Fibroblast of the aortic adventitia (primary cell): ENCODE measurements at places on chromosomes 6 and 20. TPM values are rescaled to one million over a fixed set of nuclear protein-coding genes. Genes with fewer than 3 reads are reported as not detected.
A peak's percentile ranks its signal among the peaks of the same experiment; 100 is the strongest.

The CYP39A1 gene
- 0.63 and 4.7 TPM in 2 replicates for total RNA-seq

The PDE7B gene
- 11.8 and 23.9 TPM in 2 replicates for total RNA-seq

The UST gene
- total RNA-seq = 27.1 and 36.1 TPM in 2 replicates

DNA sequence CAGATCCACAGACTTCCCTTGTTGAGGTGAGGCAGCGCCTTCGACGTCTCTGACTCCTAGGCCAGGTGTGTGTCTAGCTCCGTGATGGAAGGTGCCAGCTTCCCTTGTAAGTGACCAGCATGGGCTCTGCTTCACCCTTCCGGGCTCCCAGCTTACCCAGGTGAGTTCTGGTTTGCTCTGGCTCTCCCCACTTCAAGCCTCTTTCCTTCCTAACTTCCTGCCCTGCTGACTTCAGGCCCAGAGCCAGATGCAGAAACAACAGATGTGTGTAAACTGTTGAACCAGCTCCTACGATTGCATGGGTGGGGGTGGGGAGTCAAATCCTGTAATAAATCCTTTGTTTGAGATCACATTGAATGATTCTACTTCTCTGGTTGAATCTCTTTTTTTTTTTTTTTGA is 51.6 kb upstream of the BMP6 start:
- no peak for DNase-seq

- no peak for DNase-seq
Observed at GRCh38 chr6:138405816-138406413, 1.9 kb downstream of the HEBP2 start.

DNA sequence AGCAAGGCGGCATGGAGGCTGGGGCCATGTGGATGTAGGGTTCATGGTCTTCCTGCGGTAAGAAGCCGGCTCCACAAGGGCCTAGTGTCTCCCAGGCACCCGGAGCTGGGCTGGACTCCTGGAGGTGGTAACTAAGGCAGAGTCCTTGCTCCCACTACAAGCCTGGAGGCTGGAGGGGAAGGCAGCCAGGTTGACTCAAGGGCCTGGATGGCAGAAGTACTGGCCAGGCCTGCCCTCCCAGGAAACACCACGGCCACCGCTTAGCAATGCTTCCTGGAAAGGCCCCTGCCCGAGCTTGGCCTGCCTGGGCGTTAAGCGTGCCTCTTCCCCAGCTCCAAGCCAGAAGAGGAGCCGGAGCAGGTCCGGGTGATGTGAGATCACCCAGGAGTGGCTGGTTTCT is 182.0 kb downstream of the ZDHHC14 start:
- DNase-seq = no peak

DNA sequence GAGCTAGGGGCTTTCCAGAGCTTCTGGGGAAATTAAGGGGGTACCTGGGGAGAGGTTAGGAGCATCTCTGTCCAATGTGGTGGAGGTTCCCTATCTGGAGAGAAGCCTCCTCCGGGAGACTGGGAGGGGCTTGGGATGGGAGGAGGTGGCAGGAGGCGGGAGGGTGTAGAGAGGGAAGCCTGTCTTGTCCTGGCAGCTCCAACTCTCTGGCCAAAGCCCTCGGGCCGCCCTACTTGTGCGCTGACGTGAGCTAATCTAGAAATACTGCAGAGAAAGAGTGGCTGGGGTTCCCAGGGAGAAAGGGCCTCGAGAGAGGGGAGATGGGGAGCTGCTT is 1.6 kb upstream of the SLC32A1 start:
- DNase-seq = no peak

DNA sequence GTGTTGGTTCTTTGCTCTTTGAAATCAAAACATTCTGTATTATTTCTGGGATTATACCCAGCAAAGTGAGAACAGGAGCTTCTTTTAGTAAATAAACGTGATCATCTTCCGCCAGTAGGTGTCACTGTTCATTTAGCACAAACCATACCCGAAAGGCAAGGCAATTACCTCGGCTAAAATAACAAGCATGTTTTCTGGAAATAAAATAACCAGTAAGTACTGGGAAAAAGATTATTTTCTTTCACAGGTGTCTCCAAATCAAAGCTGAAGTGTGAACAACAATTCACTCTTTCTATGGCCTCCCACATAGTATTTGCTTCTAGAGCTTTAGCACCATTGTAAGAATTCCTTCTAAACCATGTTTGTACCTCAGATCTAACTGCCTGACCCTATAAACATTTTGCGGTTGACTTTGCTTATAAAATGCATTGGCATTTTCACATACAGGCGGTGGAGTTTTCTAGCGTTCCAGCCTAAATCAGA is 144.6 kb upstream of the AGPAT4 start:
- DNase-seq = peak; percentile 95

- DNase-seq = no peak
Observed at GRCh38 chr6:104574135-104574750, 285.5 kb downstream of the HACE1 start.
